ENCODE measurements at places on chromosomes 13 and 19. TPM values are rescaled to one million over a fixed set of nuclear protein-coding genes. Genes with fewer than 3 reads are reported as not detected.

TMEM147 gene
- total RNA-seq: 119 TPM

CGB8 gene
- total RNA-seq: not detected

ZNF543 gene
- total RNA-seq: 13.4 TPM

CEACAM6 gene
- not detected for total RNA-seq

KIR2DL1 gene
- total RNA-seq: not detected

F7 gene
- 4.0 TPM for total RNA-seq

PRX gene
- 3.3 TPM for total RNA-seq

ZNF576 gene
- 12.1 TPM for total RNA-seq

ZNF160 gene
- total RNA-seq: 51.7 TPM

CD22 gene
- not detected for total RNA-seq

NANOS3 gene
- total RNA-seq: not detected

FXYD3 gene
- not detected for total RNA-seq

GGN gene
- total RNA-seq: 2.1 TPM

APOC1 gene
- 1,167 TPM for total RNA-seq

TEAD2 gene
- 142 TPM for total RNA-seq

- DNase-seq: peak; percentile 47
These were observed 2.4 kb upstream of the POU2F2 start for GRCh38 chr19:42134535-42135070.

- DNase-seq: no peak
These were observed 1.8 kb downstream of the PVR start for GRCh38 chr19:44645407-44646048.

DNA sequence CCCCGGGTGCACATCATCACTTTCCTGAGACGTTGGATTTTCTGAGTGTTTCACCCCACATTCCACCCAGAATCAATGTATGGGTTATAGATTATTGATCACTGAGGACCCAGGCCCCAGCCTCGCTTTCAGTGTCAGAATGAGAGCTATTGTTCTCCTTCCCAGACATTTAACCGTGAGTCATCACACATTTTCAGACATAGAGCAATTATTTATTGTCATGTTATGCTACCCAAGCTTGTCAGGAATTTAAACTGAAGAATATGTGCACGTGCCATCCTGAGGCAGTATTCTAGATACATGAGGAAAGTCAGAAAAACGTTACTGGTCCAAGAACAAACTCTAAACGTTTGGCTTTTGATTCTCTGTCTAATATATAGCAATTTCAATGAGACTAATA is 276.6 kb upstream of the ZNF507 start:
- no peak for DNase-seq

DNA sequence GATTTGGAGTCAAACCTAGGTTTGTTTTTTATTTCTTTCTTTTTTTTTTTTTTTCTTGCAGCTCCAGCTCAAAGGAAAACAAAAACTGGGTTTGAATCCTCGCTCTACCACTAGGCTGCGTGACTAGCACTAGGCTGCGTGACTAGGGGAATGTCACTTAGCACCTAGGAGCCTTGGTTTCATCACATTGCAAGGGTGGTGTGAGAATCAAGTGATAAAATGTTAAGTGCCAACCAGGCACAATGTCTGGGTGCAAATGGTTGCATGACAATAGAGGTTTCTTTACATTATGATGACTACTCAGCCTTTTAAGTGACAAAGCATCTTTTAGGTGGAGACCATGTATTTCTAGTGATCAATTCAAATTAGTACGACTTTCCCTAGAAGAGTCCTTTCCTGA is 27.9 kb downstream of the RCBTB2 start:
- peak; percentile 75 for DNase-seq

DNA sequence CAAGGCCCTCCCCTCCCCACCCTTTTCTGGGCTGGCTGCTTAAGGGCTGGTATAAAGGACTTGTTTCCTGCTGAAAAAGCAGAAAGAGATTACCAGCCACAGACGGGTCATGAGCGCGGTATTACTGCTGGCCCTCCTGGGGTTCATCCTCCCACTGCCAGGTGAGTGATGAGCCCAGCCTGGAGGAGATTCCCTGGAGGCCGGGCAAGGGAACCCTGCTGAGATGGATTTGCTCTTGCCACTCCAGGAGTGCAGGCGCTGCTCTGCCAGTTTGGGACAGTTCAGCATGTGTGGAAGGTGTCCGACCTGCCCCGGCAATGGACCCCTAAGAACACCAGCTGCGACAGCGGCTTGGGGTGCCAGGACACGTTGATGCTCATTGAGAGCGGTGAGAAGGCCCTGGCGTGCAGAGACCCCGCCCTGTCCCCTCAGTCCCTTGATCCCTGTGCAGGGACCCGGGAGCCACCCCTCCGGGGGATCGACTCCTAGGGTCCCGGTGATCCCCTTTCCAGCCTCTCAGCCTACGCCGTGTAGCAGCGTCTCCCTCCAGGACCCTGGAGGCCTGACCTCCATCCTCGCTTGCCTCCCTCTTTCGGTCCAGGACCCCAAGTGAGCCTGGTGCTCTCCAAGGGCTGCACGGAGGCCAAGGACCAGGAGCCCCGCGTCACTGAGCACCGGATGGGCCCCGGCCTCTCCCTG is at the start of gene CD177:
TSS of gene CD177 (plus strand) at position 81 of the 699 bp plus-strand sequence. CDS start at position 110, 29 bp downstream.
- peak; percentile 66 for DNase-seq

DNA sequence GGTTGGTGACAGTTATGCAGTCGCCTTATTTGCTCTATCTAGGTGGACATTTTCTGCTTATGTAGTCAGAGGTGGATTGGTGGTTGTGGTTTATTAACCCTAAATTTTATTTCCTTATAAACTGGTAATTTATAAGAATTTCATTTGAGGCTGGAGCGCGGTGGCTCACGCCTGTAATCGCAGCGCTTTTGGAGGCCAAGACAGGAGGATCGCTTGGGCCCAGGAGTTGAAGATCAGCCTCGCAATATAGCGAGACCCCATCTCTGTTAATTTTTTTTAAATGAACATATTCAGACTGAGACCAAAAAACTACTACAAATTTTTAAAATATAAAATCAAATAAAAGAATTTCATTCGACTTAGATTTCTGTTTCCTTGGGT is 810 bp downstream of the ZNF627 start:
- DNase-seq: no peak

DNA sequence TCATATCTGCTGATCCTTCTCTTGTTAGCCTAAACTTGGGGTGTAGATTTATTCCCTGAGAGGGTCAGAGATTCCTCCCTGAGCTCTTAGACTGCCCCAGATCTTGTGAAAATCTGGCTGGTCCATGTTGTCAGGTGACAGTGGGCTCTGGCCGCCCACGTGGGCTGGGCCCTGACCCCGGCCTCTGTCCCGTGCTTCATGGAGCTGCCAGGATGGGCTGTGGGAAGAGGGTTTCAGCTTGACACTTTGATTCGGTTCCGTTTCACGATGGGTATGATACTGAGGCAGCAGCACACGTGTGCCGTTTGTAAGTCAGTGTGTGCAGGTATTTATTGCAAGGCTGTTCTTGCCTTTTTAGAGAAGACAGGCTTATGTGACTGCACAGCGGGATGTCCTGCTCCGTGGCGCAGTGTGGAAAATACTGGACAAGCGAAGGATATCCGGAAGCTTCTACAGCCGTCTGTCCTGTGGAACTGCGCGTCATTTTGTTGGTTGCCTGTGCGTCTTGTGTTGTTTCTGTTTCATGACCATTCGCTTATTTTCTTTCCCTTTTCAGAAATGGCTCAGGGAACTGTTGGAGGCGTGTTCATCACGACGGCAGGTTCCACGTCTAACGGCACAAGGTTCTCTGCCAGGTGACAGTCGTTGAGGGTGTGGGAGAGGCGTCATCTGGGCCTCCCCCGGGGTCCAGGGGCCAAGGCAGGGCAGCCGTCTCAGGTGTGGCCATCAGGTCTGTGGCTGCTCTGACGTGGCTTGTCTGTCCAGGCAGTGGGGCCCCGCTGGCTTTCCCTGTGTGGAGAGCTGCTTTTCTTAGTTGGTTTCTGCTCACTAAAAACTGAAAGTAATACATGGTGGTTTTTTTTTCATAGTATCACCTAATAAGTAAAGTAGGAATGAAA is 20.5 kb downstream of the ATP4B start:
- DNase-seq: peak; percentile 35

- DNase-seq: no peak
These were observed 584.5 kb upstream of the SGCG start for GRCh38 chr13:22596171-22596863.

DNA sequence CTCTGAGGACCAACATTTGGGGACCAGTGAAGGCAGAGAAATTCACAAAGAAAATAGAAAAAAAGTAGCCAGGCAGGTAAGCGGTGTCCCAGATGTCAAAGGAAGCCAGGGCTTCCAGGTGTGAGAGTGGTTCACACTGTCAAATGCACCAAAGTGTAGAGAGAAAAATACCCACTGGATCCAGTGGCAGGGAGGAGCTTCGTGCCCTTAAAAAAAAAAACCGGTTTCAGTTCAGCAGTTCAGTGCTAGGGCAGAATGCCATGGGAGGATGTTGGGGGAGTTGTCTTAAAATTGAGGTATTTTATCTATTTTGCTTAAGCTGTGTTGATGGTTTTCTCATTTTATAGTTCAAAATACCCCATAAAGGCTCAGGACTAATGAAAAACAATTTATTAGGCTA is 47.8 kb upstream of the C1QTNF9 start:
- peak; percentile 6 for DNase-seq

DNA sequence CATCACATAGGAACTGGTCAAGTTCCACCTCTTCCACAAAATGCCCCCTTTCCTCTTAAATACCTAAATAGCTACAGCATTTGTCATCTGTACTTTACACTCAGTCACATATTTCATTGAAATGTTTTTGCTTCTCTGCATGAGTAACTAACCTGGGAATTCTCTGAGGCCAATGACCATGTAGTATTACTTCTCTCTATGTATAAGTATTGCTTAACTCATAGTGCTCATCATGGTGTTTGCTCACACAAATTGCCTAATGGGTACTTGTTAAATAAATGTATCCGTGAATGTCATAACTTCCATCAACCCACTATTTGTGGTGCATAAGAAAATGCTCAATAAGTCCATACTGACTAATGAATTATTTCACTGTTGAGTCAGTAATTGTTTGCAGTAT is 115.5 kb downstream of the FGF14 start:
- DNase-seq: no peak

DNA sequence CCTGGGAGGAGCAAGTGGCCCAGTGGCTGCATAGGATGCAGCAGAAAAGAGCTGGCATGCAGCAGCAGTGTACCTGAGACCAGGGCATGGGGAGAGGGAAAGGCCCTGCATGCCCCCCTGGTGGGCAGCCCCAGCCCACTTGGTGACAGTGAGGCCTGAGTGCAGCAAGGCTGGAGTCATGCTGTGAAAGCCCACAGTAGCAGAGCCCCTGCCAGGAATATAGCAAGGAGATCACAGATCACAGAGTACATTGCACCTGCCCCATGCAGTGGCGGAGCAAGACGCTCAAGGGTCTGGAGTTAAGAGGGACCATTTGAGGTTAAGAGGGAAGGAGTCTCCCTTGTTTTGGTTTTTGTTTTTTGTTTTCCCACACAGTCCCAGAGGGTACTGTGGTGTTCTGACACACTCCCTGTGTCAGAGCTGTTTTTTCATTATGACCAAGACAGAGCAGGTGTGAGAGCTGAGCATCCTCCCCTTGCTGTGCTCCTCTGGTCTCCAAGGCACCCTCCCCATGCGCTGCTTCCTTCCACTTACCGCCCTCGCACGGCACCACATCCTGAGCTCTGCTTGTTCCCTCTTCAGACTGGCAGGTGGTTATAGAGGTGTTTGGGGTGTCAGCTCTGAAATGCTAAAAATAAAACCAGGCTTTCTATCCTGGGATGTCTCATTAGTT is 85.0 kb upstream of the UBL3 start:
- DNase-seq: no peak

- no peak for DNase-seq
These were observed 2.6 kb downstream of the ZSCAN4 start for GRCh38 chr19:57671124-57671895.

- DNase-seq: no peak
These were observed 25.9 kb upstream of the FNDC3A start for GRCh38 chr13:48949566-48950500.

DNA sequence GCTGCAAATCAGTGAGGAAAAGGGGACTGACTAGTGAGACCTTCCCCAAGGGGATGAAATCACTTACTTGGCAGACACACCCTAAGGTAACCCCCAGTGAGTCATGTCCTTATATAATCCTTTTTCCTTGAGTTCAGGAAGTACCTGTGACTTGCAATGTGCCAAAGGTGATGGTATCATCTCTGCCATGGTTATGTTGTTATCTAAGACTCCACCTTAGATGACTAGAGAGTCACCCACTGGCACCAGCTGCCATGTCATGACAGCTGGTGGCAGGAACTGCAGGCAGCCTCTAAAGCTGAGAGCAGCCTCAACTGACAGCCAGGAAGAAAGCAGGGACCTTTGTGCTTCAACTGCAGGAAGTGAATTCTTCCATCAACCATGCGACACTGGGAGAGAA is 12.5 kb downstream of the PBX4 start:
- DNase-seq: no peak

DNA sequence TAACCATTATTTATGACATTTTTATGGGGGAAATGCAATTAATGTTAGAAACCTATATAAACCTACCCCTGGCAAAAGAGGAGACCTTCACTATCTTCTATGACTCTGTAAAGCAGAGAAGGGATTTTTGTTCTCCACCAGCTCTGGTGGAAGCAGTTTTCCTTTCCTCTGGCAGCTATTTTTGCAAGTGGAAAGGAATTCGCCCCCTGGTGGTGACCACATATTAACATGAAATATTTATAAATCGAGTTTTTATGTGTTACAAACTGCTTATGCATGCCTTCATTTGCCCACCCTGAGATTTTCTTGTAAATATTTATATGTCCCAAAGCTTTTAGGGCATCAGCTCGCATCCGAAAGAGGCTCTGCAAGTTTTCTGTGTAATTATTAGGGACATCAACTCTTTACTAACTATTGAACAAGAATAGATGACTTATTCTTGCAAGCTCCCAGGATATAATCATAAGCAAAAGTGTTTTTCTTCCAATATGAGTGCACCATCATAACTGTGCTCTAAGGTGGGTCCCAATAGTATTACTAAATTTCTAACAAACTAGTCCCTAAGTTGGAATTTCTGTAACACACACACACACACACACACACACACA is 62.4 kb downstream of the SERTM1 start:
- DNase-seq: peak; percentile 66

- DNase-seq: no peak
These were observed 209.1 kb upstream of the STARD13 start for GRCh38 chr13:33494596-33495204.

GRCh38 chr13:55000844-55001243 is 1972.2 kb downstream of the OLFM4 start:
- DNase-seq: peak; percentile 69

DNA sequence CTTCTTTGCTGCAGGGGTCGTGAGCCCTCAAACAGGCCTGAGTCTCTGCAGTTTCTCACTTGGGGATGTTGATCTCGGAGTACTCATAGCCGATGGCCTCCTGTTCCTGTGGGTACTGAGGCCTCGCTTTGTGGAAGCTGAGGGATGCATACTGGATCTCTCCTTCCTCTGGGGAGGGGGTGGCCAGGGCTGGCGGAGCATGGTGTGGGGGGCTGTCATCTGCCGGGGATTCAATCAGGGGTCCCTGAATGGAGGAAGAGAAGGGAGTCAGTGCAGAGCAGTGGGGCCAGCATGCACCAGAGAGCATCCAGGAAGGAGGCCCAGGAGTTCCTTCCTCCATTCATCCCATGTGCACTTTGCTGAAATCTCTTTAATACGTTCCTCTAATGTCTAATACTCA is 10.0 kb downstream of the SIGLEC12 start:
- no peak for DNase-seq

GRCh38 chr19:17555929-17556813 is 722 bp downstream of the COLGALT1 start:
- DNase-seq: peak; percentile 82
